ENCODE measurements at places on chromosomes 5 and 9. TPM values are rescaled to one million over a fixed set of nuclear protein-coding genes. Genes with fewer than 3 reads are reported as not detected.

The SEMA5A gene
- 75.8 TPM for total RNA-seq

The GABRA6 gene
- not detected for total RNA-seq

The DMAC1 gene
- total RNA-seq: 99.8 TPM

The ZNF618 gene
- 1.7 TPM for total RNA-seq

The FAM114A2 gene
- total RNA-seq: 37.6 TPM

The CD74 gene
- 239 TPM for total RNA-seq

The ANXA1 gene
- total RNA-seq: 42.7 TPM

The CAVIN4 gene
- total RNA-seq: 102 TPM

The SAPCD2 gene
- 0.11 TPM for total RNA-seq

The TSSK1B gene
- 0.08 TPM for total RNA-seq

The PCDHB9 gene
- 1.3 TPM for total RNA-seq

The RLN2 gene
- 0.35 TPM for total RNA-seq

The SPAG8 gene
- 3.5 TPM for total RNA-seq

The HDAC3 gene
- total RNA-seq: 34.1 TPM

The GPX8 gene
- total RNA-seq: 7.4 TPM

The SPINK13 gene
- not detected for total RNA-seq

The SNAPC4 gene
- 3.9 TPM for total RNA-seq

The C5orf58 gene
- not detected for total RNA-seq

The PCDHAC1 gene
- 0.19 TPM for total RNA-seq

The ANKRD31 gene
- 0.13 TPM for total RNA-seq

The FOXD4L4 gene
- total RNA-seq: not detected

The SH3RF2 gene
- total RNA-seq: 231 TPM

The ZNF879 gene
- total RNA-seq: 3.9 TPM

Measured in cardiac septum (tissue), 1 donor.